ENCODE measurements at places on chromosomes 2 and 18.

- no peak for DNase-seq
These were observed 48.1 kb downstream of the LHCGR start for GRCh38 chr2:48707466-48707865.

- no peak for DNase-seq
These were observed 62.8 kb downstream of the LDLRAD4 start for GRCh38 chr18:13281406-13281805.

- DNase-seq: no peak
These were observed 19.0 kb upstream of the NPAS2 start for GRCh38 chr2:100800915-100801314.

GRCh38 chr2:159138642-159139182 is 147.8 kb downstream of the WDSUB1 start:
- no peak for DNase-seq

DNA sequence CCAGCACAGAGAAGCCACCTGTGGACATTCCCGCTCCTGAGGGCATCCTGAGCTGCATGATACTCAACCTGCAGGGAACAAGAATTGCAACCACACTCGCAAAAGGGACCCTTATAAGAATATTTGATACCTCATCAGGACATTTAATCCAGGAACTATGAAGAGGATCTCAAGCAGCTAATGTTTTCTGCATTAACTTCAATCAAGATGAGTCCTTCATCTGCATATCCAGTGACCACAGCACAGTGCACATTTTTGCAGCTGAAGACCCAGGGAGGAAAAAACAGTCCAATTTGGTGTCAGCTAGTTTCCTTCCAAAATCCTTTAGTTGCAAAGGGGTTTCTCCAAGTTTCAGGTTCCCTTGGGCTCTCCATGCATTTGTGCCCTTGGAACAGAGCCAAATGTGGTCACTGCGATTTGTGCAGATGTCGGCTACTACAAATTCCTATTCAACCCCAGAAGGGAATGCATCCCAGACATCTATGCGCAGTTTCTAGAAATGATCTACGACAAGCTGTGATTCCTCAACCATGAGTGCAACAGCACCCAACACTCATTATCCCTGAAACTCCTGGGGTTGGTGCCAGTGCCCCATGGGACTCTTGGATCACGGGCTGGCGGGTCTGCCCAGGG is 23.3 kb upstream of the FHOD3 start:
- no peak for DNase-seq

Data from non-pigmented ciliary epithelial cell (primary cell).